Aorta (tissue), 5 donors: ENCODE measurements at places on chromosomes 16 and 17. TPM values are rescaled to one million over a fixed set of nuclear protein-coding genes. Genes with fewer than 3 reads are reported as not detected.

DNA sequence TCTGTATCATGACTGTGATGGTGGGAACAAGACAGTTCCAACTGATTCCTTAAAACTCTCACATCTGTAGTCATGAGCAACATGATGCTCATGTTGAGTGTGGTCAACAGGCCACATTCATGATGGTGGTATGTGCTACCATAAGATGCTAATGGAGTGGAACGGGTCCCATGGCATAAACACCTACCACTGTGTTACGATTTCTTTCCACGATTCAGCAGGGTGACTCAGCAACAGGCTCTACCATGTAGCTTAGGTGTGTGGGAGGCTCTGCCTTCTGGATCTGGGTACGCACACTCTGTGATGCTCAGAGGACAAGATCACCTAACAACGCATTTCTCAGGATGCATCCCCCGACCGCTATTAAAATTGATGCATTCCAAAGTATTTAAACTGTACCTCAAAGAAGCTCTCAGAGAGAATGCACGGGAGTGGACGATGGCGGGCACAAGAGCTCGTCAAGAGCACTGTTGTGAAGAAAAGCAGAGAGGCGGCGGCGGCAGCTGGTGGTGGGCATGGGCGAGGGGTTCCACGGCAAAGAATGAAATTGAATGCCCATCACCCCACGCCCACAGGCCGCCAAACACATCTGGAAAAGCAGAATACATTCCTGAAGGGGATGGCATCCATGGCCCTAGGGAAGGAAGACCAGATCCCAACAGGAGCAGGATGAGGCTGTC lies 133.3 kb downstream of the ZNF778 start:
- H3K27ac ChIP-seq: no peak overlapping the region
- DNase-seq: peak; percentile 42

- no peaks in the 10 kb centered on the region for H3K4me1 ChIP-seq
- H3K27me3 ChIP-seq: no peaks in the 10 kb centered on the region
These were observed 31.6 kb downstream of the TBCD start for GRCh38 chr17:82783498-82783897.

DNA sequence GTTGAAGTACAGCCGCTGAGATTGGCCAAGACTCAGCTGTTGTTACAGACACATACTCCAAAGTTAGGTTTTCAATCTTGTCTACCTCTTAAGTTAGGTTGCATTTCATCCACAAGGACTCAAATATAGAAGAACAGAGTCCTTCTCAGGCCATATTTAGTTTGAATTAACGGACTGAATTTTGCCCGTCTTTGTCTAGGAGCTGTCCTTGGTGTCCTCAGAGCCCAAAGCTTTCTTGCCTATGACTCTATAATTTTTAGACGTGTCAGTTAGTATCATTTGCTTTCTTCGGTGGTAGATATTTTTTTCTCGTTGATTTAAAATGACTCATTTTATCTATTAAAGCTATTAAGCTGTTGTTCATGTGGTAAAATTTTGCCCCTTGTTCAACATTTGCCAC lies 403.2 kb downstream of the HS3ST3B1 start:
- H3K27ac ChIP-seq: no peak overlapping the region
- H3K27me3 ChIP-seq: no peaks in the 10 kb centered on the region
- no peaks in the 10 kb centered on the region for H3K36me3 ChIP-seq
- DNase-seq: no peak

The SDR42E1 gene
- 0.20 TPM for polyA plus RNA-seq
